ENCODE measurements at places on chromosomes 4 and X. TPM values are rescaled to one million over a fixed set of nuclear protein-coding genes. Genes with fewer than 3 reads are reported as not detected.

SPARCL1 gene
- not detected for total RNA-seq

GRCh38 chr4:5220028-5220427, 168.7 kb downstream of the STK32B start:
- no peak for DNase-seq

DNA sequence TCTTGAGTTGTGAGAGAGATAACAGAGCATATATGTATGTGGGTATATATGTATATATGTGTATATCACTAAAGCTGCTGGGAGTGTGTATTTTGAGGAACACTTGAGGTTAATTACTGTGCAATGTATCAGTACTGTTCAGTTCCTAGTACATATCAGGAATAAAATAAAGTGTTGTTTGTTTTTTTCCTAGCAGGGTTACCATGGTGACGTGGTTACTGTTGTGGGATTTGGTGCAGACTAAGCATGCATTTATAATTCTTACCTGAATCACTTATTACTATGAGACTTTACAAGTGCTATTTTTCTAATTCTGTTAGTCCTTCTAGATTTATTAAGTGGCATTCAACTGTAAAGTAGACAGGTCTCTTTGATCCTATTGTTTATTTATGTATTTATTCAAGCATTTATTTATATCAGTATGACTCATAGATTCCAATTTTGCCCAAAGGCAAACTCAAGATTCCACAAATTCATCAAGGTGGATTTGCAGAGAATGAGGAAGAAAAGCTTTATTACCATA, 26.9 kb upstream of the BEX4 start:
- no peak for DNase-seq

GRCh38 chr4:147049946-147050345, 104.3 kb upstream of the TTC29 start:
- no peak for DNase-seq

GRCh38 chr4:101086801-101087586, 260.3 kb downstream of the PPP3CA start:
- DNase-seq: no peak

DNA sequence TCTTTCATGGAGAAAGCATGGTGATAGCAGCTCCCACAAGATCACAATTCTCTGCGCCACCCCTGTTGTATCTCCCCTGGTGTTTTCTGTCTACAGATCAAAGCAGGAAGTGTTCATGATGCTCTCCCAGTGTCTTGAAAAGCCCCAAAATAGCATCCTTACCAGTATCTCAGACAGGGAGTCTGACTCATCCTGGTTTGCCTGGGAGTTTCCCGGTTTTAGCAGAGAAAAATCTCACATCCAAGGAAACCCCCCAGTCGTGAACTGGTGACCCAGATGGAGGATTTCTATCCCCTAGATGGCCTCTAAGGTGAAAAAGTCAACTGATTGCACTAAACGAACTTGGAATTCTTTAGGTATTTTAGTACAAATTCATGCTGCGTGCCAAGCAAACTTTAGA, 64.3 kb upstream of the NR0B1 start:
- no peak for DNase-seq

DNA sequence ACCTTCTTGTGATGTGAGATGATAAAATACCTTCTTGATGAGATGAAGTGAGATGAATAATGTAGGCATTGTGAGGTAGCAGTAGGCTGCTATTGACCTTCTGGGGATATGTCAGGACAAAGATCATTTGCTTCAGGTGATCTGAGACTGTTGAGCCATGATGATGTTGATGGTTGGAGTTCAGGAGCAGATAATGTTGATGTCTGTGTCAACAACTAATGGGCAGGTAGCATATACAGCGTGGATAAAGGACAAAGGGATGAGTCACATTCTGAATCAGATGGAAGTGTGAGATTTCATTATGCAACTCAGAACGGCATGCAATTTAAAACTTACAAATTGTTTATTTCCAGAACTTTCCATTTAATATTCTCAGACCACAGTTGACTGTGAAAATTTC, 57.3 kb downstream of the RAP1GDS1 start:
- DNase-seq: no peak

HPGDS gene
- total RNA-seq: not detected

GRCh38 chrX:50747471-50747900, 66.5 kb downstream of the SHROOM4 start:
- no peak for DNase-seq

- DNase-seq: no peak
Observed at GRCh38 chr4:89308161-89308500, 531 bp upstream of the GPRIN3 start.

GRCh38 chrX:151710457-151710856, 5.4 kb upstream of the FATE1 start:
- DNase-seq: no peak

DNA sequence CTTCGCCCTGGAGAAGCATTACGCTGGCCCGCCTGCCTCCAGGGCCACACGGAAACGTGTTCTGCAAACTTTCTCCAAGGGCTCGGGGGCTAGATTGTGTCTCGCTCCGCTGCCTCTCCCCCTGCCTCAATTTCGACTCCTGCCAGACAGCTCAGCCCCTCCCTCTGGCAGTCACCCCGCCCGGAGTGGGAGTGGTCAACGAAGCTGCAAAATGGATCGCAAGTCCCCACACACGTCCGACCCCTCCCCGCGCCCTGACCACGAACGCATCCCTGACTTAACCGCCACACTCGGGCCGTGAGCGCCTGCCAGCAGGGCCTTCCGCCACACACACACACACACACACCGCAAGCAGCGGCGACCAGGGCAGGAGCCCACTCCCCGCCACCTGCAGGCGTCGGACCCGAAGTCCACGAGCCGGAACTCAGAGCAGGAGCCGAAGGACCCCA, 47.0 kb upstream of the NKAP start:
- DNase-seq: no peak

ZNF157 gene
- total RNA-seq: 0.50 TPM

SYNPO2 gene
- total RNA-seq: 0.41 TPM

GRCh38 chr4:2378898-2379297, 39.5 kb downstream of the ZFYVE28 start:
- DNase-seq: no peak
